NCI-H1105 (cell line): ENCODE measurements at places on chromosomes 2 and 18.

DNA sequence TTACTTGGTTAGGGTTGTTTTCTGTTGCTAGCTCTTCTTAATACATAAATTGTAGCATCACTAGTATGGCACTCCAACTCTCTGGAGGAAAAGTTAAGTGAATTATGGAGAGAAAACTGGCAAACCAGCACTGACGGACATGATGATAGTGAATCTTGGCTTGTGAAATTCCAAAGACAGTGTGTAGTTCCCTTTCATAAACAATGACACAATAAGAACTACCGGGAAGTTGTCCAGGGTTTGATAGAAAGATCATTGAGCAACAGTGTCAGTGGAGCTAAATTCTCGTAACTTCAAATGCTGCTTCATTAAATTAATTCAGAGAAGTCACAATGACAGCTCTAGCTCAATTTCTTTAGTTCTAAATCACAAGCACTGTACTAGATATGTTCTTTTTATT is 66.5 kb downstream of the RIT2 start:
- DNase-seq = no peak

GRCh38 chr2:147006736-147007141 is 838.1 kb upstream of the ACVR2A start:
- DNase-seq = no peak

GRCh38 chr18:78630356-78630755 is 349.3 kb upstream of the SALL3 start:
- no peak for DNase-seq

- DNase-seq = no peak
These were observed 55.9 kb upstream of the SP3 start for GRCh38 chr2:174020926-174021662.

DNA sequence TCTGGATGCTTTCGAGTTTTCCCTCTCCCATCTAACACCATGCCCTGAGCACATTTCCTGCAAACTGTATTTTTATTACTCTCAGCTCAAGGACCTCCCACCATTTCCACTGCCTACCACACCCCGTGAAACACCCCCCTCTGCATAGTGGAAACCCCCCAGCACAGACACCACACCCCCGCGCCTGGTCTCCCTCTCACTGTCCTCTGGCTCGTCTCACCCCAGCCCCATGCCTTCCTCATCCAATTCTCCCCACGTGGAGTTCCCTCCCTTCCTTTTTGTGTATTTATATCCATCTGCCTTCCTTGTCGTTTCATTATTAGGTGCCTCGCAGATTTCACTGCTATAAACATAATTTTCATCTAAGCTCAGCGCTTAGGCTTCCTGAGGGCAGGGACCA is 307.5 kb downstream of the CELF4 start:
- DNase-seq = no peak

DNA sequence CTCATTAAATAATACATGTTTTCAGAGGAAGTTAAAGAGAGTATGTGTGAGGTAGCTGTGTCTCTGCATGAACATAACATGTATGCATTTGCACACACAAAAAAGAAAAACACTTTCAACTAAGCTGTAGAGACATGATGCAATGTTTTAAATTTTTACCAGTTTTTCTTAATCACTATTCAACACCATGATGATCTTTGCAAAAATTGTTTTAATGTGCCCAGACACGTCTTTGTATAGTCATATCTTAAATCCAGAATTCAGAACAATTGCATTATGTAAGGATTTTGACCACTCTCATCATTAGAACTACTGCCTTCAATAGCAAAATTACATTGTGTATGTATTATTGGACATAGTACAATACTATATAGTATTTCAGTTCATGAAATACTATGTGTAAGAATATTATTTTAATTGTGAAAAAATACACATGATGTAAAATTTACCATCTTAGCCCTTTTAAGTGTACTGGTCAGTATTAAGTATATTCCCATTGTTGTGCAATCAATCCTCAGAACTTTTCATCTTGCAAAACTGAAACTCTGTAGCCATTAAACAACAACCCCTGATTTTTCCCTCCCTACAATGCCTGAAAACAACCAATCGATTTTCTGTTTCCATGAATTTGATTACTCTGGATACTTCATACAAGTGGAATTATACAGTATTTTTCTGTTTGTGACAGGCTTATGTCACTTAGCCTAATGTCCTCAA is 104.5 kb upstream of the ACVR2A start:
- DNase-seq = no peak

DNA sequence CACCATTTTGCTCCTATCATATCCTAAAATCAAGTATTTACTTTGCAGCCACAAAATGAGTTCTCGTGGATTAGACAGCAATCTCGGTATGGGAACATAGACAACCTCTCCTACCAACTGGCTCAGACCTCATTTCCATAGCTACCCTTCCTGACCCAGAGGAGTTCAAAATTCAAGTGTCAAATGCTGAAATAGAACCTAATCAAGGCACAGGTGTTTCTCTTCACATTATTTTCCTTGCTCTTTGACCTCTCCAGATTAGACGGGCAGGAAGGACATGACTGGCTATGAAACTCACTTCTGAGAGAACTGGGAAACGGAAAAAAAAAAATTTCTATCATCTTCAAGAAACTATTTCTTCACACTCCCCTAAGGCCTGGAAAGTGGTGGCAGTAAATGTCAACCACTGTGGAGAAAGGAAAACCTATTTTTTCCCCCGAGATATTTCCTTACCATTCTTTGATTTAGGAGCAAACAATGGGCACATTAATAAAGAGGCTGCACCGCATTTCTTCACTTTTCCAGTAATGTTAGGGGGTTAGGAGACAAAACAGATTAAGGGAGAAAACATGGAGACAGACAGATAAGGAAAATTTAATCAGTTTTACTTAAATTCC is 63.6 kb upstream of the DTNB start:
- DNase-seq = no peak

- DNase-seq = no peak
These were observed 2.7 kb downstream of the TNS1 start for GRCh38 chr2:218000136-218000535.

- no peak for DNase-seq
These were observed 37.2 kb downstream of the MBOAT2 start for GRCh38 chr2:8966123-8966908.

DNA sequence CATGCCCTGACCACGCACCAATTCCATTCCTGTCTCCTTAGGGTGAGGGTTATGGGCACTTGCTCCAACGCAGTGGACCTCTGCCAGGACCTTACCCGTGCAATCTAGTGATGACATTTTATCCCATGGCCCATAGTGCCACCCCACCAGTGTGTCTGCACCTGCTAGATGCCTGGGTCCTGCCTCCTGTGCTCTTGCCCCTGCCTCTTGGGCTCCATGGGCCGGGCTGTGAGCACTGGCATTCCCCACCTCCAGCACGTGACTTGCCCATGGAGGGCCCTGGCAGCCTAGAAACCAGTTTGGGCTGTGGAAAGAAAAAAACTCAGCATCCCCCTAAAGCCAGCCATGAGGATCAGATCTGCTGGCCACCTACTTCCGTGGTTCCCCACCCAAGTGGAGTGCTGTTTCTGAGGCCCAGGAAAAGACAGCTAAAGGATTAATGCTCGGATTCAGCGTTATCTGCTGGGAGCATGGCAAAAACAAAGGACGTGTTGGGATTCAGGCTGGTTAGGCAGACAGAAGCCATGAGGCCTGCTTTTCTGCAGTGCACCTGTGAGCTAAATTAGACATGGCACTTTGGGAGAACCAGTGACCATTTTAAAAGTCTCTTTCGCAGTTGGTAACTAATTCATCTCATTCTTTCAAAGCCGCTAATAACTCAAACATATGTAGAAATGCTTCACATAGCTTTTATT is 129.2 kb downstream of the ALPK2 start:
- no peak for DNase-seq

DNA sequence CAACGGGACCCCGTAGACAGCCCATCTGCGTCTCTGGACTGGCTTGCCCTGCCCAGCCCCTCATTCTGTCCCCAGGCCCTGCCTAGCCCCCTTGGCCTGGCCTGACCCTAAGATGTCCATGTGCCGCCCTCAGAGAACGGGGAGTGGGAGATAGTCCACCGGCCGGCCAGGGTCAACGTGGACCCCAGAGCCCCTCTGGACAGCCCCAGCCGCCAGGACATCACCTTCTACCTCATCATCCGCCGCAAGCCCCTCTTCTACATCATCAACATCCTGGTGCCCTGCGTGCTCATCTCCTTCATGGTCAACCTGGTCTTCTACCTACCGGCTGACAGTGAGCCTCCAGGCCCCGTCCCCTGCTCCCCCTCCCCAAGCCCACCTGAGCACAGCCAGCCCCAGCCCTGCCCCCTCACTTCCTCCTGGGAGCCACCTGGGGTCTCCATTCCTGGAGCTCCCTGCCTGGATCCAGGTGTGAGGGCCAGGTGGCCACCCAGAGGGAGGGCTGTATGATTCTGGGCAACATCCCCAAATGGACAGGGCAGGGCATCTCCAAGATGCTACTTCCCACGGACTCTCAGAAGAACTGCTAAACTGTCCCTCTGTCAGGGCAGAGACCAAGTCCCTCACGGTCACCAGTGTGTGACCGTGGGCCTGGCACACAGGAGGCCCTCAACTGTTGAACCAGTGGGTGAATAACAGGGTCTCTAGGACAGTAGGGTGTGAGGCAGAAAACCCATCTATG is 4.0 kb downstream of the CHRND start:
- DNase-seq = no peak

- no peak for DNase-seq
These were observed 13.9 kb upstream of the UGP2 start for GRCh38 chr2:63827749-63828148.

GRCh38 chr2:122078451-122078850 is 323.0 kb downstream of the TSN start:
- no peak for DNase-seq

DNA sequence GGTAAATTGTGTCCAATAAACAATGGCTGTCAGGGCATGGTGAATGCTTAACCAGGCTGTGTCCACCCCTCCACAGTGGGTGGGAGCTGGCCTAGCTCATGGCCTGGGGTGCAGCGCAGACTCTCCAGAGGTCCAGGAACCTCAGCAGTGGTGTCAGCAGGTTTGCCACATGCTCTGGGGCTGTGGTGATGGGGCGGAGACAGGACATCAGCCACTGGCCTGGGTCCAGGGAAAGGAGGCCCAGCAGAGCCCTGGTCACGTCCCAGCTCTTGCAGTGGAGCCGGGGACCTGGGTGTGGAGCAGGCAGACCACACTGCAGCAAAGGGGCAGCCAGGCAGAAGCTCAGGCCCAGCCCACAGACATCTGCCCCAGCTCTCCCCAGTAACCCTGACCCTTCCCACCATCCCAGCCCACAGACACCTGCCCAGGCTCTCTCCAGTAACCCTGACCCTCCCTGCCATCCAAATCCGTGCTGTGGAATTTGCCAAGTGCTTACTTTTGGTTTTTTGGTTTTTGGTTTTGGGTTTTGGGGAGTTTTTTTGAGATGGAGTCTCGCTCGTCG is 13.8 kb upstream of the KIF1A start:
- no peak for DNase-seq

GRCh38 chr2:120265006-120265405 is 12.4 kb downstream of the RALB start:
- DNase-seq = no peak
